NCI-H748 treated with DMSO at 0.1 percent for 48 hours (cell line): ENCODE measurements at places on chromosomes 12 and 14.

GRCh38 chr14:64117671-64118402, 176.3 kb downstream of the ESR2 start:
- DNase-seq, result no peak

DNA sequence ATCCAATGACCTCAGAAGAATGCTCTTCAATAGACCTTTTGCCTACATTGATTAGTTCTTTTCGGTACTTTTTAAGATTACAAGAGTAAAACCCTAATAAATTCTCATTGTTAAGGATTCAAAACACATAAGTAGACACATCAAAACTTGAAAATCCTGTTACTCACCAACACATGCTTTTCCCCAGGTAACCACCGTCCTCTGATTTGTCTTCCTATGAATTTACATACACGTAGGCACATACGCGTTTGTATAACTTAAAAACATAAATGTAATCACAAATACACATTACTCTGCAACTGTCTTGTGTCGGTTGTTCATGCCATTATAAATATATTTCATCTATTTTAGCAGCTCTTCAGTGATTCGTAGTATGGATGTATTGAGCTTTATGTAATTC, 910 bp upstream of the WASHC4 start:
- DNase-seq, result no peak

DNA sequence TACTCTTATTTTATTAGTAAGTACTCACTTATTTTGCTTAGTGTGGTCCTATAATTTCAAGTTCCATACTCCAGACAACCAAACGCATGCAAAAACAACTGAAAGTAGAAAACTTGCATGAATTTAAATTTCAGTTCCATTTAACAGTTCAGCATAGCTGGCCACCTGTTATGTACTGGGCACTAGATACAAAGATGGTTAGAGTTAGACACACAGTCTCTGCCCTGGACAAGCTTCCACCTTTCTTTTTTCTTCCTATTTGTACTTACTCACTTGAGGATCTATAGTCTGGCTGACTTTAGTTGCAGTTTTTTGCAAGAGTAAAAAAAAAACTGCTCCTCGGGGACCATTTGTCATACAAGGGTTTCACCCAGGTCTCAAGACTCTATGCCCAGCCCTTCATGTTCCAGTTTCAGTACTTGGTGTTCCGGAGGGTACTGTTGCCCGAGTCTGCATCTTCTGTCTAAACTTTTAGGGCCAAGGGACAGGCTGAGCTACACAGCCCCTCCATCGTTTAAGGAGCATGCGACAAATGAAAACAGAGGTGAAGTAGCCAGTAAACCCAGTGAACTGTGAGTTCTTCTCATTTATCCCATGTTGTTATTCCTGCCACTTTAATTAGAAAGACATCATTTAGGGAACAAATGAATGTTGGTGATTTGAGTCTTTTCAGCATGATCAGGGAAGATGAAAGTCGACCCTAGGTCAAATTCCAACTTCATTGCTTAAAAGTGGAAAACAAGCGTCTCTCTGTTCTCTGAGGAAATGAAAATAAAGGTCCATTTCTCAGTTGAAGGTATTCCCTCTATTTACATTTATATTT, 22.3 kb downstream of the RPGRIP1 start:
- no peak for DNase-seq

DNA sequence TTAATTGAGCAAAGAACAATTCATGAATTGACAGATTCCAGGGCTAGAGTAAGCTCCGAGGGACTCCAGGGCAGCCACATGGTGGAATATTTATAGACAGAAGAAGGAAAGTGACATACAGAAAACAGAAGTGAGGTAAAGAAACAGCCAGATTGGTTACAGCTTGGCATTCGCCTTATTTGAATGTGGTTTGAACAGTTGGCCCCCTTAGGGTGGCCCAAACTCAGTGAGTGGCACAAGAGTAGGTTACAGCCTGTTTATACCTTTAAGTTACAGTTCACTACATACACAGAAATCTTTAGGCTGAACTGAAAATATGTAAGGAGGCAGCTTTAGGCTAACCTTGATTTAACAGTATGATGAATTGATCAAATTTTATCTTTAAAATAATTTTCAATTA, 174.5 kb upstream of the CNOT2 start:
- no peak for DNase-seq

DNA sequence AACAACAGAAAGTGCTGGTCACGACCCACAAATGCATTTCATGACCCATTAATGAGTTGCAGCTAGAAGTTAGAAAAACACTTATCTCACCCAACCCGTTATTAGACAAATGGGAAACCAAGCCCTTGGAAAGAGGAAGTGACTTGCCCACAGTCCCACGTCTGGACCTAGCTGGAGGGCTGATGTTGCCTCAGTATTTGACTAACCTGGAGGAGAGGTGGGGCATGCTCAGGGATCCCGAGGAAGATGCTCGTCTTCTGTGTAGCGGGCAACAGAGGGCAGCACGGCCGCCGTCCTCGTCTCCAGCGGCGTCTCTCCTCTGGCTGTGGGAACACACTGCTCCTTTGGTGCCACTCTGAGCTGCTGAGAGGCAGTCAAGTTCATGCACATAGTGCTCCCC, 12.7 kb downstream of the CCND2 start:
- DNase-seq, result no peak

DNA sequence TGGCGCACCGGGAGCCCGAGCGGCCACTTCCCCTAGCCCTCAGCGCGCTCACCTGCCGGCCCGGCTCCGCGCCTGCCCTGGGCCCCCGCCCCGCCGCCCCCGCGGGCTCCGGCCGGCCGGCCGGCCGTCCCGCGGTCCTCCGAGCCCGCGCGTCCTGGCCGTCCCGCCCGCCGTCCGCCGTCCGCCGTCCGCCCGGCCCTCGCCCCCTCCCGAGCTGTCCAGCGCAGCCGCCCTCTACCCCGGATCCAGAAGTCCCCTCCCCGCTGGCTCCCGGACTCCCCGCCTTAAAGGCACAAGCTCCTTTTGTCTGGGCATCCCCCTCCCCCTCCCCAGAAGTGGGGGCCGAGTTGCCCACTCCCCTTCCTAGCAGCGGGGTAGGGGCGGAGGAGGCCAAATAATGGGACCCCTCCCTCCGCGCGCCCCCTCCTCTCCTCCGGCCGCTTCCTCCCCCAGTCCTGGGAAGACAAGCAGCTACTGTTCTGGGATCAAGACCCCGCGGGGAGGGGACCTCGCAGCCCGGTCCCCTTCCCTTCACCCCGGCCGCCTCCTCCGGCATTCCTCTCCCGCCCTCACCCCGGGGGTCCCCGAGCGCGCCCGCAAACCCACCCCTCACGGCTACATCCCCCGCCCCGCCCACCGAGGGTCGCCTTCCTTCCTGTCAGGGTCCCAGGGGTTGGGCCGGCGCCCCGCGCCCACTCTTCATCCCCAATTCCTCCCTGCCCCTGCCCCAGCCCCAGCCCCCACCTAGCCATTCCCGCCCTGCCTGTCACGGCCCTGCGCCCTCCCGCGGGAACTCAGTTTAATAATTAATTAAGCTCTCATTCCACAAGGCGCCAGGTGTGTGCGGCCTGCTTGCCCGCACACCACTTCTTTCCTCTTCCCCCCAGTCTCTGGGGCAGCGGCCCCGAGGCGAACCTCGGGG, at the start of gene ADCY6:
Gene ADCY6, minus strand, starts transcription at position 236 of the 922 bp plus-strand sequence. CDS start 5,655 bp downstream, outside the sequence.
- peak; percentile 27 for DNase-seq

GRCh38 chr14:66508846-66509621, 1.1 kb downstream of the GPHN start:
- DNase-seq, result peak; percentile 2

DNA sequence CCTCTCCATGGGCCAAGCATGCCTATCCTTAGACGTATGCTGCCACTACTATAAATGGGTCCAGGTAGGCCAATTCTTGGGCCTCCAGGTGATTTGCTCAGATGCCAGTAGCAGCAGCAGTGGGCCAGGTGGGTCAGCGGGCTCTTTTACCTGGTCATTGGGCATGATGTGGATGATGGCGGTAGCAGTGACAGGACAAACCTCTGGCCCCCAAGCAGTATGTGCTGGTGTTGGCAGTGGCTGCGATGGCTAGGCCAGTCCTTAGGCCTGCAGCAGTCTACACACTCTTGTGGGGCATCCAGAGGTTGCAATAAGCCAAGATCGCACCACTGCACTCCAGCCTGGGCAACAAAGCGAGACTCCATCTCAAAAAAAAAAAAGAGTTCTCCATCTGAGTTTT, 19.1 kb upstream of the VASH1 start:
- no peak for DNase-seq

GRCh38 chr12:29430716-29431044, 49.7 kb upstream of the ERGIC2 start:
- no peak for DNase-seq

GRCh38 chr12:98438656-98439230, 76.6 kb upstream of the TMPO start:
- DNase-seq, result no peak
